Germinal center (tissue), 1 donor: ENCODE measurements at places on chromosomes 6 and 20.

GRCh38 chr20:14583413-14583812, 246.0 kb upstream of the FLRT3 start:
- no peak for DNase-seq

GRCh38 chr6:168778201-168778600, 337.2 kb downstream of the SMOC2 start:
- DNase-seq, result no peak

GRCh38 chr6:42227173-42227850, 9.7 kb upstream of the MRPS10 start:
- DNase-seq, result no peak

GRCh38 chr6:28824793-28825731, 98.7 kb downstream of the TRIM27 start:
- DNase-seq, result no peak

GRCh38 chr6:13447949-13448724, 39.3 kb downstream of the GFOD1 start:
- DNase-seq, result no peak

DNA sequence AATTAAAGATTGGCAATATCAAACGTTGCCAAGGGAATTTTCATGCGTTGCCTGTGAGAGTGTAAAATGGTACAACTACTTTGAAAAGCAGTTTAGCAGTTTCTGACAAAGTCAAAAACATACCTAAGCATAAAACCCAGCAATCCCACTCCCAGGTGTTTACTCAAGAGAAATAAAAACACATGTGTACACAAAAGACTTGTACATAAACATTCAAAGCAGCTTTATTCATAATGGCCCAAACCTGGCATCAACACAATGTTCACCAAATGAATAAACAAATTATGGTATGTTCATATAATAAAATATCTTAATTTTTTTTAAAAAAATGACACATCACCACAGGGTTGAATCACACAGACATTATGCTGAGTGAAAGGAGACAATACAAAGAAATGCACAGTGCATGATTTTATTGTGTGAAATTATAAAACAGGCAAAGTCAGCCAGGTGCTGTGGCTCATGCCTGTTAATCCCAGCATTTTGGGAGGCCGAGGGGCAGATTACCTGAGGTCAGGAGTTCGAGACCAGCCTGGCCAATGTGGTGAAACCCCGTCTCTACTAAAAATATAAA, 240.4 kb upstream of the MARCKS start:
- no peak for DNase-seq

DNA sequence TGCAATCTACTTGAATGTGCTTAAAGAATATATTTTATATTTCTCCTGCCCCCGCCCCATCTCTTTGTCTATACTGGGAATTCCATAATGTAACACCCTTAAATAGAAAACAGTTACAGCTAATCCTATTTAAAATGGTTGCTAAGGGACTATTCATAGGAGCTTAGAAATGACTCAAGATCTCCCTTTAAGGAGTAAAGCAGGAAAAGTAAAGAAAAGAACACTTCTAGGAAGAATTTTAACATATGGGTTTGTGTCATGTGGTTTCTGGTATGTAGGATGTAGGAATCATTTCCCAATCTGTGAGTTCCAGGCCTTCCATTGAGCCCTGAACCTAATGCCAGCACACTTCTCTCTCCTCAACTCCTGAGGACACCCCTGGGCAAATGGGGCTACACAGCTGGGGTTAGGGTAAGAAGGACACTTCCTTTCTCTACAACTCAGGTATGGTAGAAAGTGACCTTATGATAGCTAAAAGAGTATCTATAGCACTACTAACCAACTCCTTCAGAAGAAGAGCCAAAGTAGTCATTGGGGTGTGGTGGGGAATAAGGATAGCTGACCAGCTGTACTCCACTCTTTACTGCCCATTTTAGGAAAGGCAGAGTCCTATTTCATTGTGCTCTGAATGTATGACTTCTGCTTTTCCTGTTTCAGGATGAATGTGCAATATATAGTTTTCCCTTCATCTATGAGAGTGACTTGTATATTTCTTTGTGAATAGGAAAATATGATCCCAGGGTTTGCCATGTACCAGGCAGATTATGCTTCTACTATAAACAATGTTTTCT, 27.3 kb downstream of the RIMS1 start:
- no peak for DNase-seq

DNA sequence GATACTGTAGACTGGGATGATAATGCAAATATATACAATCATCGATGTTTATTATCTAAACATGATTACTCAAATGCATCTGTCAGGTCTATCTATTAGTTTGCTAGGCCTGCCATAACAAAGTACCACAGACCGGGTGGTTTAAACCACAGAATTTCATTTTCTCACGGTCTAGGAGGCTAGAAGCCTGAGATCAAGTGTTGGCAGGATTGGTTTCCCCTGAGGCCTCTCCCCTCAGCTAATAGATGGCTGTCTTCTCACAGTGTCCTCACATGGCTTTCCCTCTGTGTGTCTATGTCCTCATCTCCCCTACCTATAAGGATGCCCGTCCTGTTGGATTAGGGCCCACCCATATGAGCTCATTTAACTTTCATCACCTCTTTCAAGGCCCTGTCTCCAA, 512.6 kb upstream of the SLC35B3 start:
- no peak for DNase-seq

DNA sequence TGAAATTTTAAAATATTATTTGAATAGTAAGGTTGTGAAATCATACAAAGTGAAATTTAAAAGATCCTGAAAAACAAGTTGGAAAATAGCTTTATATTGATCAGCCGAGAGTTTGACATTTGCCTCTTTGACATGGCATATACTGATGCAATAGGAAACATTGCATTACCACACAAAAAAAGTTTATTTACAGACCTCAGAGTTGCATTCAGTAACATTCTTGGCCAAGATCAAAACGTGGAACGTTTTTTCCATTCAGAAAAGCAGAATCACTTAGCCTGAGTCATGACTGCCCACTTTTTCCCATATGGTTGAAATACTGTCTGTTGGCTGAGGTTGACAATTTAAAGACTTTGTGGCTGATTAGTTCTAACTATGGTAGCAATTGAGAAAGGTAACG, 55.1 kb upstream of the BACH2 start:
- no peak for DNase-seq

GRCh38 chr6:18177286-18177965, 22.2 kb downstream of the KDM1B start:
- DNase-seq, result no peak

- DNase-seq, result no peak
Measured at GRCh38 chr6:92888316-92888715, 531.0 kb downstream of the EPHA7 start.

DNA sequence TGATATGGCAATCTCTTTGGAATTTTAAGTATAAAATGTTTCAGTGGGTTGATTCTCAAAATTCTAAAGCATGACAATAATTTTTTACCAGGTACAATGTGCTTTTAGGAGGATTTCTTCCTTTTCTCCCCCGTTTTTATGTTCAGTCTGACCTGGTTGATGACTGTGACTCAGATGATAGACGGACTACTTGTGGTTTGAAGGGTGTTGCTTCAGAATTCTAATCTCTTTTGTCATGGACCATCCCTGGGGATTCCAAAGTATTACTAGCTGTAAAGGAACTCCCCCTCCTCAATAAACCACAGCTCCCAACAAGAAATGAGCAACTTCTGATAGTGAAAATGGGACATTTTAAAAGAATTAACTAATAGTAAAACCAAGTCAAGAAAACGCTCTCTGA, 34.9 kb upstream of the TNFAIP3 start:
- no peak for DNase-seq

- no peak for DNase-seq
Measured at GRCh38 chr20:50284811-50285375, 94.3 kb downstream of the CEBPB start.

- no peak for DNase-seq
Measured at GRCh38 chr20:4418141-4418540, 303.6 kb upstream of the PRND start.

GRCh38 chr6:137745321-137745720, 121.7 kb upstream of the TNFAIP3 start:
- no peak for DNase-seq

DNA sequence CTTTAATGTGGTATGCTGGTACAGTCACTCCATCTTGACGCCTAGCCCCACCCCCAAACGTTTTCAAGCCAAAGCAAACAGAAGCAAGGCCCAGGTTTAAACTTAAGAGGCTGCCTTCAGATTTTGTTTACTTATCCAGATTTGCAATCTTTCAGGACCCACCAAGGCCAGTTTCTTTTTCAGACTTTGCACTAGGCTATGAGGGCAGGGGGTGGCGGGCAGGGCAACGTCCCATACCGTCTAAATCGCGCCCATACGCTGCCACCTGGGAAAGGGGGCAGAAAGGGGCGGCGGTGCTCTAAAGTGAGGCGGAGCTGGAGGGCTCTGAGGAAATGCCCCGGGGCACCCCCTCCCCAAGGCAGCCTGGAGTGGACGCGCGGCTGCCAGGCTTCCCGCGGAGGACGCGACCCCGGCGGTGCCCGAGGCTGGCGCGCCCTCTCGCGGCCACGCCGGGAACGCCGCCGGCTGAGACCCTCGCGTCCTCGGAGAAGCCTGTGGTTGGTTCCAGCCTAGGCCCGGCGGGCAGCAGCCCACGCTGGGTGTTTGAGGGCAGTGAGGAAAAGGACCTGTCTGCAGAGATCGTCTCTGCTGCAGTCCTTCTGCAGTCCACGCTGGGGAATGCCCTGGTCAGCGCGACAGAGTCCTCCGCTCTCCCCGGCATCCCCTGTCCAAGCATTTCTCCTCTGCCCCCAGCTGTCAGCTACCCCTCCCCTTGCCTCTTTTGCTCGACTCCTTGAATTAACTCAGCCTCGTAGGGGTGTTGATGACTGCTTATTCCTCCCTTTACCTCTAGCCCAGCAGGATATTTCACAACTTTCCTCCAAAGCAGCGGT, 129.2 kb upstream of the PRND start:
- DNase-seq, result peak; percentile 71

GRCh38 chr6:36034441-36034840, 6.8 kb downstream of the MAPK14 start:
- no peak for DNase-seq
